ENCODE measurements at places on chromosomes 3 and 15.
A peak's percentile ranks its signal among the peaks of the same experiment; 100 is the strongest.

- DNase-seq, result no peak
Measured at GRCh38 chr3:34263101-34263621, 464.7 kb downstream of the PDCD6IP start.

DNA sequence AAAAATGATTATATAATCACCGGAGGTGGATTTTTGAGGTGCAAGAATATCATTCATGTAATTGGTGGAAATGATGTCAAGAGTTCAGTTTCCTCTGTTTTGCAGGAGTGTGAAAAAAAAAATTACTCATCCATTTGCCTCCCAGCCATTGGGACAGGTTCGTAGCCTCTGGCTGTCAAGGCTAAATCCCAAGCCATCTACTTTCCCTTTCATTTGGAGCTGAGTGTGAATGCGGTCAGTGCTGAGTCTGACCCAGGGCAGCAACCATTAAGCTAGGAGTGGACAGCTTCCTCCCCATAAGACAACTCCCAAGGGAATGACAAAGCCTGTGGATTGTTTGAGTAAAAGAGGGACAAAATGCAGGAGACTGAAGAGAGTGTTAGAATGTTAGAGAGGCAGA, 33.6 kb downstream of the PARP14 start:
- DNase-seq, result no peak

DNA sequence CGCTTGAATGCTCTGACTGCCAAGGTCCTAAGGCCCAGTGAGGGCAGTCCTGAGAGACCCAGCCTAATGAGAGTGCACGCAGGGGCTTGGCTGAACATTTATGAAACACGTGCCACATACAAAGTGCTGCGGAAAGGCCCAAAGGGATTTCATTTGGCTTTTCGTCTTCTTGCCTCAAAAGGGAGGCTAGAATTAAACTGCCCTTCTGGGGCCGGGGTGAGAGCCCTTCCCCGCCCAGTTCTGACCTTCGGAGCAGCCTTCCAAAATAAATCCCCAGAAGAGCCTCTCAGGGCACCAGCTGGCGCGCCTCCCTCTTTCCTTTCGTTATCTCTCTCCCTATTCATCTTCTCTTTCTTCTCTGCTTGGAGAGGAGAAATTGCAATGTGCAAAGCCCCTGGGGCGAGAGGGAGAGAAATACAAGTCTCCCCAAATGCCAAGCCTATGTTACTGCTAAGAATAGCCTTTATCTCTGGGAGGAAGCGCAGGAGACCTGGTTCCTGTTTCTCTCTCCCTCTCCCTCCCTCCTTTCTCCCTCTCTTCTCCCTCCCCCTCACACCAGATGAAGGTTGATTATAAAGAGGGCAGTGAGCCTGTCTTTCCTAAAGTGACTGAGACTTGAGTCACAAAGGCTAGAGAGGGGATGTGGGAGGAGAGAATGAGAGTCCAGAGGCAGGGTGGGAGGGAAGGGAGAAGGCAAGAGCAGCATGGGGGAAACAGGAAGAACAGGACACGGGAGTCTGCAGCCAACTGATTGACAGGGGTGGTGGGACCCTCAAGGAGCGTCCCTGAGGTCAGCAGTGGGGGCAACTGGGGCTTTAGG, 36.7 kb upstream of the NDUFB4 start:
- DNase-seq, result peak; percentile 30

- no peak for DNase-seq
Measured at GRCh38 chr3:177529071-177529550, 331.8 kb upstream of the TBL1XR1 start.
